Ammon's horn (tissue), 1 donor: ENCODE measurements at places on chromosomes 5 and 9.
A peak's percentile ranks its signal among the peaks of the same experiment; 100 is the strongest.

DNA sequence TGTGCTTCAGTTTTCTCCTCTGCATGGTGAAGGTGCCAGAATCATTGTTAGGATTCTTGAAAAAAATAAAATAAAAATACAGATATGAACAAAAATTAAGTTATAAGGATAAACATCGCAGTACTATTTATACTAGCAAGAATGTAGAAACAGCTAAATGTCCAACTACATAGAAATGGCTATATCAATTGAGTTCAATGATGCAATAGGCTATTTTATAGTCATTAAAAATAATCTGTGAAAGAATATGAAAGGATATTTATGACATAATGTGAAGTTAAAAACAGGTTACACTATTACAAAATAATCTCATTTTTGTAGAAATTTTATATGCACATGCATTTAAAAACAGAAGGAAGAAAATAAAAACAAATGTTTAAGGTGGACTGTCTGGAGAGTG lies 198.7 kb upstream of the TRIM32 start:
- no peak for DNase-seq

GRCh38 chr5:4802044-4802443 lies 338.1 kb upstream of the ADAMTS16 start:
- no peak for DNase-seq

DNA sequence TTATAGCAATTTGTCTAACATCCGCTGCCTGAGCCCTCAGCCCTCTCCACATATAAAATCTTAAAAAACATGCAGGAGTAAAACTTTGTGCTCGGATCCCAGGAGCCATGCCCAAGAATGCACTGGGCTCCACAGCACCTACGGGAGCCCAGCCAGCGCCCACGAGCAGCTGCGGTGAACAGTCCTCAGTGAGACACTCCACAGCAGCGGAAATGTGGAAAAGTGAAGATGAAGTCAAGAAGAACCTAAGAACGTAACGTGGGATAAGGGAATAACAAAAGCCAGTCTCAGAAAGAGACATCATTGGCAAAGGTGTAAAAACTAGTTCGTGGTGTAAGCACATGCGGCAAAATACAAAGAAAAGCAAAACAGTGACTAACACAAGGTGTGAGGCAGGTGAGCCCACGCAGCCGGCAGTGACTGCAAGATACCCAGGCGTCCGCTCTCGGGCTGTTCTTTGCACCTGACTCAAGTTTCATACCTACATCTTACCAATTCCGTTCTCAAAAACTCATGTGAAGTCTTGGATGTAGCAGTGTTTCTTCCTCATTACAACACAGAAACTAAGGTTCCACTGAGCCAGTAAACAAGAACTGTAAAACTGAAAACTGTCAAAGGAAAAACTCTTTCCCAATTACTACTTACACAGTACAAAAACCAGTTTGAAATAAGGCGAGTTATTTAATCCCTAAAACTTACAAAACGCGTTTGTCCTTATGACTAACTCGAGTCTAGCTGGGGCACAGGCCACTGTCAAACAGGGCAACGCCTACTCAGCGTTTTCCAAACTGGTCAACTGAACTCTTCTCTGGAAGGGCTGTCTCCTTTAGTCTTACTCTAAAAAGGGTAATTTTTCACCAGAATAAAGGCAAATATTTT lies 1.7 kb downstream of the CAMSAP1 start:
- no peak for DNase-seq

GRCh38 chr9:27564670-27565069 lies 8.6 kb downstream of the C9orf72 start:
- DNase-seq, result no peak

DNA sequence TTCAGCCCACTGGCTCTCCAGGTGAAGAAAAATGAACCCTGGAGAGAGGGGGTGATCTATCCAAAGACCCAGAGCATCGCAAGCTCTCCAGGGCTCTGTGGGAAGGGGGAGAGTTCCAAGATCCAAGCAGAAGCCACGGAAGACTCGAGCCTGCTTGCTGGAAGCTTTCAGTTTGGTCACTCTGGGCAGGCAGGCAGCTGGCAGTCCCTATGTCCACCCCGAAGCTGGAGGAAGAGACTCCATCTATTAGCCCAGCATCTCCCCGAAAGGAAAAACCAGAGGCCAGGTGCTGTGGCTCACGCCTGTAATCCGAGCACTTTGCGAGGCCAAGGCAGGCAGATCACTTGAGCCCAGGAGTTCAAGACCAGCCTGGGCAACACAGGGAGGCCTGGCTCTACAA lies 10.7 kb upstream of the SPARC start:
- no peak for DNase-seq

DNA sequence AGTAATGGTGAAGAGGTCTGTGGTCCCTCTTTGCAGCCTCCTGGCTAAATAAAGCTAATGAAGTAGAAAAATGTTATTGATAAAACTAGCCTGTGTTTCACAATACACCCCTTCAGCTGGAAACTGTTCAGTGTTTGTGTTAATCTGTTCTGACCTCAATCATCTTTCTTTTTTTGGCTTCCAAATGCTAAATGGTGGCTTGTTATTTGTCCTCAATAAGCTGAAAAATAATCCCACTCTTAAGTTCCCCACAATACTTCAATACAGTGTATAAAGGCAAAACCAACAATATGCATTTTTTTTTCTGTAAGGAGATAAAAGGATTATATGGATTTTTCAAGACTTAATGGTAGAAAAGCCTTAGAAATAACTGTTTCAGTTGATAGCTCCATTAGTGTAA lies 560.5 kb downstream of the TUSC1 start:
- DNase-seq, result no peak

DNA sequence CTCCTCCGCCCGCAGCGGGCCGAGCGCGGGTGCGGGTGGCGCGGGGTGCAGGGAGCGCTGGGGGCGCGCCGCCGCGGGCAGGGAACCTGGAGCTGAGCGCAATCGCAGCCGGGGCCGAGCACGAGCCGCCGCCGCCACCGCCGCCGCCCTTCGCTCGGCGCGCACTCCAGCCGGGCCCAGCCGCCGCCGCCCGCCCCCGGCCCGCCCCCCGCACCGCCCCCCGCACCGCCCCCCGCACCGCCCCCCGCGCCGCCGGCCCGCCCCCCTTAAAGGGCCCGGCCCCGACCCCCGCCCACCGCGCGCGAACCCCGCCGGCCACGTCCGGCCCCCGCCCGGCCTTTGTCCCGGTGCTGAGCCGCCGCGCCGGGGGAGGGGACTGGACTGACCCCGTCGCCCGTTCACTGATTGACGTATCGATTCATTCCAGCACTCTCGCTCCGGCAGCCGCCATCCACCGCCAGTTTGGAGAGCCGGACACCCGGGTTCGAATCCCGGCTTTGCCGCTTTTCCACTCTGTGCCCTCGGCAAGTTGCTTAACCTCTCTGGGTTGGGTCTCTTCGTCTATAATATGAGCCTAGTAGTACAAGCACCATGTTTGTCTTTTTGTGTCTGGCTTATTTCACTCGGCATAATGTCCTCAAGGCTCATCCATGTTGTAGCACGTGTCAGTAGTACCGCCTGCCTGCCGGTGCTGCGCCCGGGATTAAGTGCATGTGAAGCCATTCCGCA lies at the start of gene SH3PXD2B:
SH3PXD2B (minus strand) TSS at position 168 of the 729 bp plus-strand sequence. CDS start 173 bp downstream, outside the sequence.
- peak; percentile 68 for DNase-seq

- DNase-seq, result no peak
These were observed 65.2 kb downstream of the ZNF366 start for GRCh38 chr5:72441862-72442540.

DNA sequence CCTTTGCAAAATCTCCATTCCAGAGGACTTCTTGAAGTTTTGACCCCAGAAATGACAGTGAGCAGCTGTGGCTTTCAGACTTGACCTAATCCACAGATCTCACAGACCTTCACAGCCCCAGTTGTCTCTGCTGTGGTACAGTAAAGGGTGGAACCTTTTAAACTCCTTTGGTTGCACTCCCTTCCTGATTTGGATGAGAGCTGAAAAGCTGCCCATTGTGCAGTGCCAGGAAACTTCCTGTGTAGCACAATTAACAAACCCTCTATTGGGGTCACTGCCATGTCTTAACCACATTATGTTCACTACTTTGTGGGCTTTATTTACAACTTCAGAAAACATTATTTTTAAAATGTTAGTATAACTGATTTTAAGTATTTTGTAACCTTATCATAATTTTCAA lies 56.7 kb upstream of the PCSK5 start:
- peak; percentile 18 for DNase-seq

DNA sequence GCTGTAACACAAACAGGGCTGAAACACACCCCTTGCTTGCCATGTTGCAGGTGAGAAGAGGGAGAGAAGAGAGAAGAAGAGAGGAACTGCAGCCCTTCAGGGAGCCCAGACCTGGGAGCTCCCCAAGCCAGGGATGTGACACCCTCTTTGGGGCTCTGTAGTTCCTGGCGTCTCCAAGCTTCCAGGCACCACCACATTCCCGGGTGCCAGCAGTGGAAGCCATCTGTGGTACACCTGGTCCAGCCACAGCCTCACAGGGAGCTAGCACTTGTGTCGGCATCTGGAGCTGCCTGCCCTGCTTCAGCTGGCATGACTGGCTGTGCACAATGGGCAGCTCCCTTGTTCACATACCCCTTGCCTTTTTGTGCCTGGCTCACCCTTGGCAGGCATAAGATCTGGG lies 182.1 kb downstream of the DEPDC1B start:
- DNase-seq, result no peak

- DNase-seq, result no peak
These were observed 20.6 kb upstream of the IL7R start for GRCh38 chr5:35835796-35836742.

DNA sequence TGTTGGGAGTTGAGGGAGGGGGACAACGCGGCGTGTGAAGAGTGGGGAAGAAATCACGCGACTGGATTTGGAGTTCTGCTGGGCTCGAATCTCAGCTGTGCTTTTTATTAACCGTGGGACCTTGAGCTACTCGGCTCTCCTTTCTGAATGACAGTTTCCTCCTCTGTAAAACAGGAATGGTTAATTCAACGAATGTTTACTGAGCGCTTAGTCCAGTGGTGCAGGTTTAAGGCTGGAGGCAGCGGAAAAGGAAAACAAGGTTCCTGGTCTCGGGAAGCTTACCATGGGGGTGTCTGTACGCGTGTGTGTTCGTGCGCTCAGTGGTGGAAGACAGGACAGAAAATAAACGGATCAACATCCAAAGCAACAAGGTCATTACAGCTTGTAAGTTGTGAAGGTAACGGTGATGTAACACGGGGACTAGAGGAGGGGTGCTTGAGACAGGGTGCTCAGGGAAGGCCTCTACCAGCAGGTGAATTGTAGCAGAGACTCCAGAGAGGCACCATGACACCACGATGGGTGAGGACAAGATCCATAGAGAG lies 277 bp downstream of the EIF4E1B start:
- DNase-seq, result no peak
